ENCODE measurements at places on chromosomes 2 and 18.
A peak's percentile ranks its signal among the peaks of the same experiment; 100 is the strongest.

DNA sequence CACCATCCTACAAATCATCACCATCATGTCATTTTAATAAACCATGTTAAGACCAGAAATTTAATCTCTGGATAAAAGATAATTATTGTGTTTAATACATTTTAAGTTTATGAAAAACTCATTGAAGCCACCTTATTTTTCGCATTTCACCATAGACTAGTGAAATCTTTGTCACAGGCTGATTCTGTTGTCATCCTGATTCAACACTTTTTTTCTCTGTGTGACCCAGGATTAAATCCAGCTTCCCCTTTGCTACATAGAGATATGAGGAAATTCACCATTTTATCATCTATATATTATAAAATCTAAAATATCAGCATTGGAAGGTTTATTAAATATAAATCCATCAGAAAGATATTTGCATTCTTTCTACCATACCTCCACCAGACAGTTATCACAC lies 29.2 kb upstream of the MRO start:
- DNase-seq = no peak

DNA sequence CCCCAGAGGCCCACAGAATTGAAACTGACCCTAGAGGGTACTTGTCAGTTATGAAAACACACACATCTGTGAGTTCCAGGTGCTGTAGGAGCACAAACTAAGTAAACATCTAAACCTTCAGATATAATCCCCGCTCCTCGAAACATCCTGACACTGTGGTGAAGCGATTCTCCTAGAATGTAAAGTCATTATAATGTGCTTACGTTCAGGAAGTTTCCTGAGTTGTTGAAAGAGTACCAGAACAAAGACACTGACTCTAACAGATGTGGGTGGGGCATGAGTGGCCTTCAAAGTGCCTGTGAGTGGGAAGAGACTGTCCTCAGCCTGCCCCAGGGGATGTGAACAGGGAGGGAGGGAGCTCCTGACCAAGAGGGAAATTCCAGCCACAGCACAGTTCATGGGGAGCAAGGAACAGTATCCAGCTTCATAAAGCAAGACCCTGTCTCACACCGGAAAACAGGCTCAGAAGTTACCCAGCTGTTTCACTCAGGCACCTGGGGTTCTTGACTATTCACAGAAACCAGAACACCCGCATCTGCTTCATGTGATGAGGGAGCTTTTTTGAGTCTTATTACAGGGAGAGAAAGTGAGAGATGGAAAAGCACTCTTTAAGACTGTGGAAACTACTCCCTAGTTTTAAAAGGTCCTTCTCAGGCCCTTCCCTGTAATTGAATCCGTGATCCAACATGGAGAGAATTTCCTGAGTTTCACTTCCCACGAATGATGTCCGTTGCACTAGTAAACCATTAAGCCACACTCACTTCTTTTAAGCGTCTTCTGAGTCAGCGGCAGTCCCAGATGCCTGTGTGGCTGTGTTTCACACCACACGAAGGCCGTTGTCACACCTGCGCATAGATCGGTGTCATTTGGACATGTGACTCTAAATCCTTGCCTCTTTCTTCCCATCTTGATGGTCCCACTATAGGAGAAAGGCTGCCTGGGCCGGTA lies 88.6 kb upstream of the EML6 start:
- no peak for DNase-seq

GRCh38 chr2:8533923-8534322 lies 147.9 kb upstream of the ID2 start:
- DNase-seq = no peak

- no peak for DNase-seq
Observed at GRCh38 chr2:112004253-112004645, 50.8 kb upstream of the TMEM87B start.

GRCh38 chr2:74658516-74658915 lies 4.5 kb downstream of the SEMA4F start:
- DNase-seq = peak; percentile 48

DNA sequence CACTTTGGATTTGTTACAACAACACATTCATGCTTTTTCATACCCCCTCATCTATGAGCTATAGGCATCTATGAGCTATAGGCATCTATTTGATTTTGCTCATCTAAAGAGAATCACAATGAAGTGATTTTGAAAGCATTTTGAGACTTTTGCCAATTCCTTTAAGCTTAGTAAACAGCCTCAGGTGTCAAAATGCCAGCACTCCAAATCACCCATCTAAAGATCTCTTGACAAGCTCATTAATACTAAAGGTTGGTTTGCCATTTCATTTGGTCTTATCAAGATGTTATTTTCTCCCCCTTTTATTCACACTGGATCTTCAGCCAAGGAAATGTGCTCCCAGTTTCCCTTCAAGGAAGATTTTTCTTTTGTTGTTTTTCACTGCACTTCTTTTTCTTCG lies 110.7 kb upstream of the TLK1 start:
- no peak for DNase-seq

GRCh38 chr2:233093166-233093448 lies 33.0 kb downstream of the INPP5D start:
- DNase-seq = no peak

GRCh38 chr18:21663578-21663977 lies 41.0 kb downstream of the ABHD3 start:
- peak; percentile 72 for DNase-seq

- no peak for DNase-seq
Observed at GRCh38 chr2:161250864-161251436, 57.3 kb upstream of the PSMD14 start.

GRCh38 chr18:46278481-46279465 lies 174.6 kb downstream of the HAUS1 start:
- DNase-seq = peak; percentile 52

DNA sequence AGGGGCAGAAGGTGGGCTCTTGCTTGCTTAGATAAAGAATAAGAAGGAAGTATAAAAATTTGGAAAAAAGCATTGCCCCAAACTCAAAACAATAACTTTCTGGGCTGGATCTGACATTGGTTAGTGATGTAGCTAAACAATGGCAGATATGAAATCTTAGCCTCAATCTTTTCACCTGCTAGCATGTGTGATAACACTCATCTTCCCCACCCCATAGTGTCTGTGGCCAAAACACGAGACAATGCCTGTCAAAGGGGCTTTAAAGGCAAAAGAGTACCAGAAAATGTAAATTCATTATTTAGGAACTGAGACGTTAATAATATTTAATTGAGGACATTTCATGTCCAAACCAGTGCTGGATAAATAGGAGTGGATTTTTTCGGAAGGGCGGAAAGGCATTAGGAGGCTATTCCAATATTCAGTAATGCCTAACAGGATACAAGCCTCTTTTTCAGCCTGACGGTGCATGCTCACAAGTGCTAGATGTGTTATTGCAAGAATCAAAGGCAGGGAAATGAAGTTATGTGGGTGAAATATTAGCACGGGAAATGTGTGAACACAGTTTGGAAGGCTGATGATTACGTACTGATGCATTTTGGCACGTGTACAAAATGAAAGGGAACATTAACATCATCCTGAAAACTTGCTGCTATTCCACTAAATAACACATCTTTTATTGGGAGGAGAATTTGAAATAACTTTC lies 395.7 kb downstream of the GALR1 start:
- DNase-seq = no peak

- DNase-seq = no peak
Observed at GRCh38 chr2:127080938-127081755, 25.8 kb downstream of the BIN1 start.

DNA sequence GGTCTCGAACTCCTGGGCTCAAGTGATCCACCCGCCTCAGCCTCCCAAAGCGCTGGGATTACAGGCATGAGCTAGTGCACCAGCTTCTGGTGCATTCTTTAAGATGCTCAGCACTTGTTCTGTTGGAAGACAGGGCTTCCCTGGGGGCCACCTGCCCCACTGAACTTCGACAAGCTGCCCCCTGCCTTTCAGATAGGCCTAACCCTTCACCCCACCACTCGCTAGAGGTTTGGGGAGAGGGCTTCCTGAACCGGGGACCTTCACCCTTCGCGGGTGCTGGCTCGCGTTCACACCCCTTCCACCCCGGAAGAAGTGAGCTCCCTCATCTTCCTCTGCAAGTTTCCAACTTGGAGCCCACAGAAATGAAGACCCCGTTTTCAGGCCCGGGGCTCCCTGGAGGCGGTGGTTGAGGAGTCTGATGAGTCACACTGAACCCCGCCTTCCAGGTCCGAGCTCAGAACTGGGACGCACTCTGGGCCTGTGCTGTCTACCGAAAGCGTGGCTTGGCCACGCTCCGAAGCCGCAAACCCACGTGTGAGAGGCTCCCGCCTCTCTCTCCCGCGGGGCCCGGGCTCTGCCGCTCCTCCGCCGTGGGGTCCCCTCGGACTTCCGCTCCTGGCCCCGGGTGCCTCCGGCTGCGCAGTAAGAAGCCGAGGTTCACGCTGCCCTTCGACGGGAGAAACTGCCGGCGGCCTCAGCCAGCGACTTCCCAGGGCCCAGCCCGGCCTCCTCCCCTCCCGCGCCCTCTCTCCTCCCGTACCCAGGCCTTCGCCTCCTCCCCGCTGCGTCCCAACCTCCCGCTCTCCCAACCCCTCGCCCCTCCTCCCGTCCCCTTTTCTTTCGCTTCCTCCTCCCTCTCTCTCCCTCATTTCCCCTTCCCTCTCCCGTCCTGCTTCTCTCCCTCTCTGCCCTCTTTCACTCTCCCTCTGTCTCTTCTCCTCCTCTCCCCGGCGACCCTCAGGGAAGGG lies 47.5 kb upstream of the SP3 start:
- no peak for DNase-seq

GRCh38 chr2:86118130-86118529 lies 12.1 kb downstream of the PTCD3 start:
- no peak for DNase-seq

GRCh38 chr18:42514512-42514911 lies 559.5 kb downstream of the PIK3C3 start:
- DNase-seq = peak; percentile 9

DNA sequence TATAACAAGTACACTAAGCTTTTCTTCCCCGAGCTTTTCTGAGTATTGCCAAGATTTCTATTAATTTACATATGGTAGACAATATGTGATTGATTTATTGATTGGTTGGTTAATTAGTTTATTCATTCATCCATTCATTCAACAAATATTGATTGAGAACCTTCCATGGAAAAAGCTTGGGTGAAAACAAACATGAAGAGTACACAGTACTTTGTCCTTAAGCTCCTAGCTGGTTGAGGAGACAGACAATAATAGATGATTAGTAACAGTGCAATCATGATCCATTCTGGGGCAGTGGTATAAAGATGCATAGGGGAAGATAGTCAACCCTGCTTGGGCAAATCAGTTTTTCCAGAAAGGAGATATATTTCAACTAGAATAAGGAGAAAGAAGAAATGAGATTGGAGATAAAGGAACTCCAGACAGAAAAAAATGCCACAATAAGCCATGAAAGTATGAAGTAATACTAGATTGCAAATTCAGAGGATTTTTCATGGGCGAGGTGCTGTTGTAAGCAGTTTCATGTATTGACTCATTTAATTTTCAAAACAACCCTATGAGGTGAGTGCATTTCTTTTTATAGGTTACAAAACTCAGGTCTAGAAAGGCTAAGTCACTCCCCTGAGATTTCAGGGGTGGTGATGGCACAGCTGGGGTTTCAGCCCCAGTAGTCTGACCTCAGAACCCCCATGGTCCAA lies 129.5 kb downstream of the RND3 start:
- no peak for DNase-seq

- peak; percentile 36 for DNase-seq
Observed at GRCh38 chr2:183081911-183082310, 3.4 kb downstream of the DUSP19 start.

GRCh38 chr2:186125625-186126024 lies 360.4 kb upstream of the ZC3H15 start:
- DNase-seq = no peak

- no peak for DNase-seq
Observed at GRCh38 chr18:69890558-69890957, 57.1 kb downstream of the CD226 start.

DNA sequence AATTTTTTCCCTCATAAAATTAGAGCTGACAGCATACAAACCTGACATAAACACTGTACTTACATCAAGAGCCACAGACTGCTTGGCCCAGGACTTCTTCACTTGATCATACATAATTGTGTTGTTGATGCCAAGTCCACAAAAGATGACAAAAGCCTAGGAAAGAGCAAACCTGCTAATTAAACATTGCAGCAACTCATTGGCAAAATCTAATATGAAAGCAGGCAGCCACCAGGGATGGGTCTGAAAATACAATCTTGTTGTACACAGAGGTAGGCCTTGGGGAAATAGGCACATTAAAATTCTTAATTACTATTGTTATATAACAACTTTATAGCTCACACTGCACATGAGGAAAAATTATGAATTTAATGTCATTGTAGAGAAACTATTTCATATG lies 255.8 kb downstream of the PDE11A start:
- no peak for DNase-seq

DNA sequence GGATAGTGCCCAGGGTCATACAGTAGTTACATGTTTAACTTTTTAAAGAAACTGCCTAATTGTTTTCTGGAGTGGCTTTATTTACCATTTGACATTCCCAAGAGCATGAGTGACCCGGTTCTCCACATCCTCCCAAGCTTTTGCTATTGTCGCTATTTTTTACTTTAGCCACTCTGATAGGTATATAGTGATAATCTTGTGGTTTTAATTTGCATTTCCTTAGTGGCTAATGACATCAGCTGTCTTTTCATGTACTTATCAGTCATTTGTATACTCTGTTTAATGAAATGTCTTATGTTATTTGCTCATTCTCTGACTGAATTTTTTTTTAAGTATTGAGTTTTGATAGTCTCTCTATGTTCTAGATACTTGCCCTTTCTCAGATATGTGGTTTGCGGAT lies 109.7 kb upstream of the HS6ST1 start:
- DNase-seq = no peak

DNA sequence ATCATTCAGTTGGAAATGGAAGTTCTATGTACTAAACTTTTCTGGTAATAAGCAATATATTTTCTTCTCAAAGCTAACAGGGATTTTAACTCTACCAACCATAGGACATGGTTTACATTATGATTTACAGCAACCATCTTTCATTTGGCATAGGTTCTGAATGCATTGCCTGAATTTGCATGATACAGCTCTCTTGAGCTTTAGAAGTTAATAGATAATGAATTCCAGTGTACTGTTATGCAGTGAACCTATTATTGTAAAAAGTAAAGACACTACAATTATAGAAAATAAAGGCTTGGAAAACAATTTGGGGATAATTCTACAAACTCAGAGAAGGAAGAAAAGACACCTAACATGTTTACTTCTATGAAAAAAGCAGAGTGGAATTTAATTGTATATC lies 182.0 kb downstream of the GRB14 start:
- no peak for DNase-seq

GRCh38 chr2:102106133-102106556 lies 36.4 kb upstream of the IL1R1 start:
- peak; percentile 80 for DNase-seq

DNA sequence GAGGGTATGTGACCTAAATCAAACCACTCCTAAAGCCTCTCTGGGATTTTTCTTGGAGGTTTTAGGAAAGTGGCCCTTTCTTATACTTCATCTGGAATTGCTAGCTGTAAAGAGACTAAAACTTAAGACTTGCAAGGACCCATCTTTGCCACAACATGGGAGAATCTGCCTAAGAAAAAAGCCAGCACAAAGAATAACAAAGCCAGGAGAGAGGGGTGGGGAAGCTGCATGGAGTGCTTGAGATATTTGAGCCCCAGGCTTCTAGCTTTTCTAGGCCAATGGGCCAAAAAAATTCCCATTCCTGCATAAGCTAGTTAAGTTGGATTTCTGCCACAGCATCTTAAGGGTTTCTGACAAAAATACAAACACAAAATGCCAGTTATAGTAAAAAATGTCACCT lies 38.5 kb upstream of the LYPD6 start:
- no peak for DNase-seq

All from skeletal muscle cell (primary cell).